ENCODE measurements at places on chromosomes 4 and X.

DNA sequence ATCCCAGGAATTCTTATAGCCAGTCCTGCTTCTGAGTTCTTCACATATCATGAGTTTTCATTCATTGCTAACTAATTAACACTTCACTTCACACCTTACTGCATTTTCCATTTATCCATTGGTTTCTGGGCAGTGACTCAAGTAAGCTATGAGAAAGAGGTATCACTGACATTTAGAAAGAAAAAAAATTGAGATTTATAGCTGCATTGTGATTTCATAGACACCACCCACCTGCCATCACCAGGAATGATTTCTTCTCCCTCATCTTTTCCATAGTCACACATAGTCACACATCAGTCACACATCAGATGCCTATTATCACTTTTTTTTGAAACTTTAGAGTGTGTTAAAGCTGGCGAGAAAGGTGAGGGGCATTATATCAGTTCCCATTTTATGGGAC lies 121.8 kb downstream of the SLC39A8 start:
- no peak for DNase-seq

- no peak for DNase-seq
Measured at GRCh38 chrX:31697294-31697916, 625.6 kb upstream of the FTHL17 start.

- no peak for DNase-seq
Measured at GRCh38 chr4:22471999-22472461, 43.8 kb downstream of the ADGRA3 start.

DNA sequence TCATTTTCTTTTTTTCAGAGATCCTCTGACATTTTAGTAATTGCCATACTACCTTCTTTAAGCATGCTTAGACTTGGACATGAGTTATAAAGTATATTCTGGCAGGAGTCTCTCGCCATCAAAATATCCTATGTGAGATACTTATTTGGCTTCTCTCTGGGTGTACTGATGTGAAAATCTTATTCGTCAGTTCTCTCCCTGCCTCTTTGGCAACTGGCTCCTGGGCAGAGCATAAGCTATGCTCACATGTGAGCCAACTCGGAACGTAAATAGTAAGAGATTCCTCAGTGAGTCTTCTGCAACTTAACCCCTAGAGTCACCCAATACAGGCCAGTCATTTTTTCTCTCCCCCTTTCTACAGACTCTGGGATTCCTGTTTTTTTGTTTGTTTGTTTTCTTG lies 91.6 kb downstream of the MAGEB17 start:
- no peak for DNase-seq

DNA sequence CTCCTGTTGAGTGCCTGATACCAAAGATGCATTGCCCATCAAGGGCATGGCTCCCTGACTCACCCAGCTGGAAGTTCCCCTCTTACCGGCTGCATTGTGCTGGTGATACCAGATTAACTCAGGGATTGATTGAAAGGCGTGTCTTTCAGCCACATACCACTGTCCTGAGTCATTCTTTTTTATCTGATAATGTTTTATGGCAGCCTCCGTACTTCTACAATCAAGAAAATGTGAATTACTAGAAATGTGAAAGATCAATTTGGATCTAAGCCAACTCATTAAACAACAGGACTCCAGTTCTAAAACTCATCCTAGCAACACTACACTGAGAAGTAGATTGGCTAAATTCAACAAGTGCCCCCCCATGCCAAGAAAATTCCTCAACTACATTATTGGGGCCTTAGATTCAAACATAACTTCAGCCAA lies 40.0 kb downstream of the TXK start:
- no peak for DNase-seq

DNA sequence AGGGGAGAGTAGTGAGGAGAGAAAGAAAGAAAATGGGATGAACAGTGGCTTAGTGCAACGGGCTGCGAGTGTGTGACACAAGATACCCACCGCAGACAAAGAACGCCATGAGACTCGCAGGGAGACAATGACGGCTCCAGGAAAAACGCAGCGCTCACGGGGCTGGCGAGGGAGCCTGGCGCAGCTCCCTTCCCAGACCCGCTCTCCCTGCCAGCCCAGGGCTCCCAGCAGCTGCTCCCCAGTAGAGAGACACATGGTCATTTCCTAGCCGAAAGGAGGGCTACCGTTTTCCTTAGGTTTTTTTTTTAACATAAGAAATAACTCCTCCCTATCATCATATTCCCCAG lies 149.5 kb downstream of the MAML3 start:
- peak; percentile 16 for DNase-seq

GRCh38 chr4:67929426-67929825 lies 33.9 kb downstream of the TMPRSS11A start:
- DNase-seq, result peak; percentile 71

DNA sequence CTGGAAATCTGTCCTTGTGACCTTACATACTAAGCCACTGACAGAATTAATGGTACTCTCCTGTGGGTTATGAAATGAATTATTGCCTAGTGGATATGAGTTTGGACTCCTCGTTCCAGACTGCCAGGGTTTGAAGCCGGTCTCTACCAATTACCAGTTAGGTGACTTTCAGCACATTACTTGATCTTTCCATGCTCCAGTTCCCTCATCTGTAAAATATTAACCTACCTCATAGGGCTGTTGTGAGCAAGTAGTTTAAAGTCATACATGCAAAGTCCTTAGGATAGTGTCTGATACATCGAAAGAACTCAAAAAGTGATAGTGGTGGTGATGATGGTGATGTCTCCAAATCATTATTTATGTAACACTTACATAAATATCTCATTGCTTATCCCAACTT lies 373.5 kb upstream of the ARX start:
- no peak for DNase-seq

- no peak for DNase-seq
Measured at GRCh38 chr4:54365691-54366090, 136.6 kb downstream of the PDGFRA start.

- no peak for DNase-seq
Measured at GRCh38 chr4:89493367-89493766, 185.8 kb upstream of the GPRIN3 start.

DNA sequence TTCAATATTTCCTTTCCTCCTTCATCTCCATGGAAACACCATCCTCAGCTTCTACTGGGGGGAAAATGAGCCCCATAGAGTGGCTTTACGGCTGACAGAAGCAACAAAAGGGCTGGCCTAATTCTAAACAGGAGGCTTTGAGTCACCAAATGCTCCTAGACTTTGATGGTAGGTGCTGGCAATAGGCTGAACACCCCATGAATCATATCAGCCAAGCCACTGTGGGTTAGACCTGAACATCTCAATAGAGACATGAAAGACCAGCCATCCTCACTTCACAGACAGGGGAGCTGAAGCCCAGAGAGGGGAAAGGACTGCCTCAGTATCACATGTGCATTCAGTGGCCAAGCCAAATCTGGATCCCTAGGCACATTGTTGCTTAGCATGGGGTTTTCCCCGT lies 107.6 kb downstream of the AMER1 start:
- no peak for DNase-seq

DNA sequence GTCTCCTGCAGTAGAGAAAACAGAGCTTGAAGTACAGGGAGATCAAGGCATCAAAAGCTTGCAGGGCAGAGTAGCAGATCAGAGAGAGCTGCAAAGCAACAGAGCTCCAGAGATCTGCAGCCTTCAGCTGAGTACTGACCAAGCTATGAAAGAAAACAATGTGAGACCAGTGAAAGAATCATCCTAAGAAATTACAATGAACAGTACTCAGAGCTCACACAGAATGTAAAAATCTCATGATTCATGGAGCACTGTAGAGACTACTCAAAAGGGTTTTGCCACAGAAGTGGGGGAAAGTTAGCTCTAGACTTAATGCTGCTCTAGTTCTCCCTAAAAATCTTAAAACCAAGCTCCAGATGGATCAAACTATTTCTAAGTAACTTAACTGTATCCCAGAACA lies 80.0 kb upstream of the MAB21L2 start:
- no peak for DNase-seq

DNA sequence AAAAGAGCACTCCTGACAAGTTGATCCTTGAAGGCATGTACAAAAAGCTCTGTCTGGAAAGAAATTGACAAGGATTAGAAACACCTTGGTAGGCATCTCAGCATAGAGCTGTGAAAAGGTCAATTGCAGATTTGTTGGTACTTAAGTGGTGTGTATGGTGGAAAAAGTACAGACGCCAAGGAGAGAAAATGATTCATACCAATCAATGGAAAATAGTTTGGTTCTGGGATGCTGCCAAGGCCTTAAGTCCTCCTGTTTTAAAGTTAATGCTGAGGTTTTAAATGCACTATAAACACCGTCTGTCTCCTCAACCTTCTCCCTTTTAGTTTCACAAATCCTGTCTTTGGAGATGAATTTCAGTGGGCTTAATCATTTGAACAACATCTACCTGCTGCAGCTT lies 524.1 kb downstream of the IL15 start:
- DNase-seq, result no peak

DNA sequence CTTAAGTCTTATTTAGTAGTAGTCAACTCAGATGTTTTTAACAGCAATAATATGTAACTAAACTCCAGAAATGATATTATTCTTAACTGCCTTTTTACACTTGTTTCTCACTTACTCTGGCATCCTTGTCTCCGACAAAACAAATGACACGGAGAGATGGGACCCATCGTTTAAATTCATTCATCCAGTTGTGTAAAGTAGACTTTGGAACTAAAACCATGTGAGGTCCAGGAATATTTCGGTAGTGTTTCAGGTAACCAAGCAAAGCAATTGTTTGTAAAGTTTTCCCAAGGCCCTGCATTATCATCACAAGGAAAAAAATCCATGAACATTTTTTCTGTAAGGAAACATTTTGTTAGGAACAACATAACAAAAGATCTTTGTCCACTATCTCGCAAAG lies 11.6 kb downstream of the SMARCA1 start:
- DNase-seq, result no peak

GRCh38 chr4:41678086-41678816 lies 70.3 kb downstream of the PHOX2B start:
- DNase-seq, result no peak

DNA sequence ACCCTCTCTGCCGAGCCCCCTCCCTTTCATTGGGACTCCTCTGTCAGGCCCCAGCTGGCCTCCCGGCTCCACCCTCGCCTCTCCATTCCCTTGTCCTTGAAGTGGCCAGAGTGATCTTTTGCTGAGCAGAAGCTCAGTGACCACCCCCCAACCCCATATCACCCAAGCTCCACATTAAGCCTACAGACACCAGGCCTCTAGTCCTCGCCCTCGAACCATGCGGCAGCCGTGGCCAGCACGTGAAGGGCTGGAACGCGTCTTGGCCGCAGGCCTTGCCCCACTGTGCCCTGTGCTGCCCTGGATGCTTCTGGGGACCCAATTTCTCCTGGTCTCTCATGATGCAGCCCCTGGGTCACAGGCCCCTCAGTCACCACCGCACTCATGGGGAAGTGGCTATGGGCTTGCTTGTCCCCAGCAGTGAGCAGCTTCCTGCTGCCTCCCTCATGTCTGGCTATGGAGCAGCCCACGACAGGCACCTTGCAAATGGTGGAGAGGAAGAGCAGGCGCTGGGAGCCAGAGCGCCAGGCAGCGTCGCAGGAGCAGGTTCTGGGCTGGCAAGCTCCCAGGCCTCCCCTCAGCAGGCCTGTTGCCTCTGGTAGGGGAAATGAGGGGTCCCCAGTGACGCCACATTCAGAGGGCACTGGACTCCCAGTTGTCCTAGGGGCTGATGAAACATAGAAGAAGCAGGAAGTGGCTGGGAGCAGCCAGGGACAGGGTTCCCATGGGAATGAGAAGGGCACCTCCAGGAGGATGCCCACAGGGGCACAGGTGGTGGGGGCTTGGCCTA lies 757 bp upstream of the SRPK3 start:
- DNase-seq, result no peak

GRCh38 chr4:5162909-5163508 lies 111.7 kb downstream of the STK32B start:
- DNase-seq, result no peak

DNA sequence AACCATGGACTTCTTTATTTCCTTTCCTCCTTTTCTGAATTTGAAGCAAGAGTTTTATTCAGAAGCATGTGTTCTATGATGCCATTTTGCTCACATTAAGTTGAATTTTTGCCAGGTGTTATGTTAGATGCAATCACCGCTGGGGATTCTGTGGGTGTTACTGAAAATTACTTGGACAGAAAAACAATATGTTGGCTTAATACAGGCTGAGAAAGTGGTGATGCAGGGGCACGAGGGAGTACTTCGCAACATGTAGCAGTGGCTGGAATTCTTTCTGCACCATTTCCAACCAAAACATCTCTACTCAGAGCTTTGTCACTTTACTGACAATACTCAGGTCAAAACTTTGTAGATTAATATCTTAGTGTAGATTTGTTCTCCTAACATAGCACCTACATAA lies 109.2 kb upstream of the PCDH18 start:
- no peak for DNase-seq

DNA sequence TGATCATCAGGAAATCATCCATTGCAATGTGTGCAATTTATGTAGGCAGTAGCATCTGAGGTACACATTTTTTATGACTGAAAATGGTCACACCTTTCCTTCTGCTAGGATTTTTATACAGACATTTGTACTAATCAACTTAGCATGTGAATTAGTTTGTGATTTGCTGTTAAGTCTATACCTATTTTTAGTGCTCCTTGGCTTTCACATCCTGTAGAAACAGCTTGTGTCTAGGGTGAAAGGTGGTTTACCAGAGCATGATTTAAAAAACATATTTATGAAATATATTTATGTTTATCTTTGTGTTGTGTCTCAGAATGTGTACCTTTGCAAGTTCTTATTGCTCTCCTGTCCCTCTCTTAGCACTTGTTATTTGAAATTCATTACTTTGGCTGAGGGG lies 916.0 kb downstream of the TECRL start:
- no peak for DNase-seq

GRCh38 chrX:133709501-133709900 lies 275.9 kb downstream of the GPC3 start:
- DNase-seq, result no peak

DNA sequence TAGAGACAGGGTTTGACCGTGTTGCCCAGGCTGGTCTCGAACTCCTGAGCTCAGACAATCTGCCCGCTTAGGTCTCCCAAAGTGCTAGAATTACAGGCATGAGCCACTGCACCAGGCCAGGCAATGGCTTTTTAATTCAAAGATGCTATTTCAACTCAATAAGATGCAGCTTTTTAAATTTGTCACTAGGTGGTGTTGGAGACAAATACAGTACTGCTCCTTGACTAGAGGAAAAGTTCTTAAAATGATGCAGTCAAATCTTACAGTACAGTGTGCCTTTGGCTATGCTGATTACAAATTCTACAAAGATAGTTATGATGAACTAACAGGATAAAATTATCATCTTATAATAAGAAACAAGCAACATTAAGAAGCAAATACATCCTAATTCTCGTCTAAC lies 441.1 kb downstream of the KCNIP4 start:
- no peak for DNase-seq

GRCh38 chr4:98374643-98375042 lies 113.5 kb downstream of the RAP1GDS1 start:
- no peak for DNase-seq

All from fibroblast of skin of left quadriceps (primary cell).